HepG2 (cell line): ENCODE measurements at places on chromosomes 2 and 18.

GRCh38 chr2:155692106-155692505 is 640.4 kb downstream of the NR4A2 start:
- DNase-seq: no peak

- DNase-seq: no peak
Measured at GRCh38 chr2:118223992-118224894, 136.0 kb downstream of the INSIG2 start.

DNA sequence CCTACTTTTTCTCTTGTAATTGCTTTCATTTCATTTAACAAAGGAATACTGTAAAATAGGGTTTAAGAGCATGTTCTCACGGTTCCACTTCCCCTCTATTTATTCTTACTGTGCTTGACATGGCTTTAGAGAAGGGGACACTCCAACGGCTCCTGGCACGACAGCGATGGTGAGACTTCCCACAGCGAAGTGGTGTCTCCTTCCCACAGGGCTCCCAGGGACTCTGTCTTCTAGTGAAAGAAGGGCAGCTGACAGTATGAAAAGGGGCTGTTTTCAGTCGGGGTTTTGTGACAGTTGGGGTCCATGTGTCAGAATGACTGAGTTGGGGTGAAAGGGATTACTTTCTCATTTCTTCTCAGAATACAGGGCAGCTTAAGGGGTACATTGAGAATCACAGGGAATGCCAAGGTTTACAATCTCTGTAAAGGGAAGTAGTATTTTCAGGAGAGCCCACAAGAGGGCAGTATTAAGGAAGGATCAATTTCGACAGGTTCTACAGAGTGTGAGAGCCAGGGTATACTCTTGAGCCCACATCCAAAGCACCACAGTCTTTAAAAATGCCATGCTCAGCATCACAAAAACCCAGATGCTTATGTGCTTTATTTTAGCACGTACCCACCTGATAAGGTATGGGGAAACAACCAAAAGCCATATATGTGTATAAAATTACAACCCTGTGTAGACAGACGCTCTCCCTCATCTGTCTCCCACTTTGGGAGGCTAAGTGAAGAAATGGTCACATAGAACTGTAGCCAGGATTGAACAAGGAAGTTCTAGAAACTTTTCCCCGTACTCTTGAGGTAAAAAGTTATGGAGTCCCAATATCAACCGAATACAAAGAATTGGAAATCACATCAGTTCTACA is 31.3 kb upstream of the RAPGEF4 start:
- DNase-seq: peak; percentile 55

DNA sequence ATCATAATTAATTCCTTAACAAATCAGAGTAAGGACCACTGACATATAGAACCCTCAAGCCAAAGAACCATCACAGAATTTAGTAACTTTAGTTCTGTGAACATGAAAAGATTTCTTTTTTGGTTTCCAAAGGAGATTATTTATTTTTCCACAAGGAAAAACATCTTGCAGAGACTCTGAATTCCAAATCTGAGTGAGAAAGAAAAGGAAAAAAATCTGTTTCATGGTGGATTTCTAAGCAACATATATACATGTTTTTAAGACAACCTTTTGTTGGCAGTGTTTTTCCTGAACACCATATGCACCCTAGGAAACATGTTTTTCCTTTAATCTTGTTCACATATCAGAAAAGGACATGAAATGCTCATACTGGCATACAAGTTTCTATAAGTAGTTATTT is 149.8 kb downstream of the AGPS start:
- no peak for DNase-seq

DNA sequence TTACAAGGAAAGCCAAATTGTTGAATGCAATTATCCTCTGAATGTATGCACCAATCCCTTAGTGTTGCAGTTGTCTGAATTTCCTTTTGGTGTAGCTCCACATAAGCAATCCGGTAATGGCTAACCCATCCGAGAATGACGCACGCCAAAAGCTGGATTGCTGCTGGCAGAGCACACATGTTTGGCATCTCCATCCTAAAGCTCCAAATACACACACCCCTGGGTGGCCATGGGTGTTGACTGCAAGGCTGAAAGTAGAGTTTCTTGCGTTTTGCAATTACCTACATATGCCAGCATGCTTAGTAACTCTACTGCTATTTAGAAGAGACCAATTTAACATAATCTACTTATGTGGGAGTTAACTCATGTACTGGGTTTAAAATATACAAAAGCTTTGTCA is 53.1 kb downstream of the KCTD1 start:
- DNase-seq: no peak

GRCh38 chr18:63083020-63083531 is 236.5 kb downstream of the BCL2 start:
- DNase-seq: no peak

DNA sequence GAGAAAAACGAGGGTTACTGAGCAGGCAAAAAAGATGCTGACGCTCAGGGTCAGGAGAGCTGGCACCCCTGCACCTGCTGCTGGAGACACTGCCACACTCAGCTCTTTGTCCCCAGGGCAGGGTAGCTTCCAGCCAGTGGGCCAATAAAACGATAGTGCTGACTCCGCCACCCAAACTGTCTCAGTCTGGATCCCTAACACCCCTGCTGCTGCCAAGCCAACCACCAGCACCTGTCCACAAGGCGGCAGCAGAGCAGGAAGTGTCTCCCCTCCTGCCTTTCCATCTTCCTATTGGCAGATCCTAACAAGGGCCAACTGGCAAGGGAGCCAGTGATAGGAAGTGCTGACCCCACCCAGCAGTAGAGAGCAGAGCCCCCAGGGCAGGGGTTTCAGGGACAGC is 531.5 kb upstream of the SALL3 start:
- DNase-seq: peak; percentile 1

DNA sequence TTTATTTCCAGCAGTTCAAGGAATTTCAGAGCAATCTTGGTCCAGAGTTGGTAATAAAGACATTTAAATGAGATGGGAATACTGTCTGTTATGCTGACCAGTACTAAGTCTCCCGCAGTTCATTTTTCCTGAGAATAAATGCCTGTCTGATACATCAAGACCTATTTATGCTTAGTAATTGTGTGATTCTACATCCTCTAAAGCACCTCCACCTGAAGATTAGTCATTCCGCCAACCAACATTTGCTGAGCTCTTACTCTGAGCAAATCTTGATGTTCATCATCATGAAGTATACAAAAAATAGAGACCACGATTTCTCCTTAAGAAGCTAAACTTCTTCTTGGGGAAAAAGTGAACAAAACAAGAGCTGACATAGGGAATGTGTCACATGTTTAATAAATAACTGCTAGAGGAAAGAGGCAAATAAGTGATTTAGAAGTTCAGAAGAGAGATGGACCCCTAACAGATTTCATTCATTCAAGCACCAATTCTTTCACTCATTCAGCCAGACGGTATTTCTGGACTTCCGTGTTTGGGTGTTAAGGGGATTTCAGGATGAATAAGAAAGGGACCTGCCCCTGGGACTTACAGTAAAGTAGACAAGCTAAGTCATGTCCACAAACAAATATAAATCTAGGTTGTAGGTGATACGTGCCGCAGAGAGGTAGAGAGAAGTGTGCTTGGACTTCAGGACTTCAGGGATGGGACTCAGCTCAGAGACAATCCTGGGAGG is 34.2 kb upstream of the PPP4R1 start:
- no peak for DNase-seq

GRCh38 chr18:658001-658946 is 821 bp downstream of the TYMS start:
- DNase-seq: peak; percentile 92
